Glutamatergic neuron (in vitro differentiated cells): ENCODE measurements at places on chromosomes 16 and 17. TPM values are rescaled to one million over a fixed set of nuclear protein-coding genes. Genes with fewer than 3 reads are reported as not detected.

DNA sequence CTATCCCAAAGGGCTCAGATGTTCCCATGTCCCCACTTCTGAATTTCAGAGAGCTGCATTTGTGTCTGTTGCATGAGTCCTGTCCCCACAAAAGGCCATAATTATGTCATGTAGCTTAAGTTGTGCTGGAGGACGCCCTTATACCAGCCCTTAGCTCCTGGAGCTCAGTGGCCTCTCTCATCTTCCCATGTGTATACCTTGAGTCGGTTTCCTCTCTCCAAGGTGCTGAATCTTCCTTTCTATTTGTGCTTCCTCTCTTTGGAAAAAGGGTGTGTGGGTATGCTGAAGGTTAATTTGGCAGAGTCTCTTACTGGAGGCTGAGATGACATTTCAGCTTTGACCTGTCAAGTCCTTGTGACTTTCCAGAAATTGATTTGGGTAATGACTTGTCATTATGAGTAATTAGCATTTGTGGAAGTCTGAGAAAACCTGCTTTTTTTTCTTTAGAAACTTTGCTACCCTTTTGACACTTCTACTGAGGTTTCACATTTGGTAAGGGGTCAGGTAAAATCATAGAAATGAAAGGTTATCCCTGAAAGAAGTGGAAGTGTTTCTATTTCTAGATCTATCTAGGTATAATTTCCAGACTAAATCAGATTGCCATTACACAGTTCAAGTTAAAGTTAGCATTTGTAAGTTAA is 185.4 kb downstream of the ABCC12 start:
- no peak for DNase-seq

DNA sequence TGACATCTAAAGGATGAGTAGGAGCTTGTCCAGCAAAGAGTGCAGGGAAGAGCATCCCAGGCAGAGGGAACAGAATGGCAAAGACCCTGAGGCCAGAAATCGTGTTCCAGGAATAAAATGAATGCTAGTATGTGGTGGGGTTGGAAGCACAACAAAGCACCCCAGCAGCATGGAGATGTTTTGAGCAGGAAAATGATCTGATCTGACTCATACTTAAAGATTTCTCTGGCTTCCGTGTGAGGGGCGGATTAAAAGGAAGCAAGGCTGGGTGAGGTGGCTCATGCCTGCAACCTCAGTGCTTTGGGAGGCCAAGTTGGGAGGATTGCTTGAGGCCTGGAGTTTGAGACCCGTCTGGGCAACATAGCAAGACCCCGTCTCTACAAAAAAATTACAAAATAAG is 2.3 kb downstream of the SLC5A11 start:
- no peak for DNase-seq

DNA sequence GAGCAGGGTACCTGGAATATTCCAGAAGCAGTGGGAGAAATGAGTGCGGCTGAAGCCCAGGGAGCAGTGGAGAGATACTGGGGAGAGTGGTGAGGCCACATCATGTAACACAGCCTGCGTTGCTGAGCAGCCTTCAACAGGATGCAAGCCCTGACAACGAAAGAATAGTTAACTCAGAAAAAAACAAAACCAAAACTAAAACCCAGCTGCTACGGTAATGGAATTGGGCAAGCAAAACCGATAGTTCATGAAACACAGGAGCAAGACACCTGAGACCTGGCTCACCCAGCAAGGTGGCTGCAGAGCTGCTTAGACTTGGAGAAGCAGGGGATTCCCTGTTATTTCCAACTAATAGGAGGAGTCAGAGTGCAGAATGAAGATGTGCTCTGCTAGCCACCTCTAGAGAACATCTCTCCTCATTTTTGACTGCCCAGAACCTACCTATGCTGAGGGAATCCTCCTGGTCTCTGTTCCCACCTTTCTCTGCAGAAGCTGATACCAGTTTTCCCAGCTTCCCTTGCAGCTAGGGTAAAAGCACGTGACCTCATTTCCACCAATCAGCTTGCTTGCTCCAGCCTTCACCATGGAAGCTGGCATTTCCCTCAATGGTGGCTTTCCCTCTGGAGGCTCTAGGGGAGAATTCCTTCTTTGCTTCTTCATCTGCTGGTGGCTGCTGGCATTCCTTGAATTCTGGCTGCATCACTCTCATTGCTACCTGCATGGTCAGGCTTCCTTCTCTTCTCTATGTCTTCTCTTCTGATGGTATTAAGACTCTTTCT is 59.4 kb upstream of the XYLT1 start:
- DNase-seq, result no peak

Gene KRTAP4-1
- total RNA-seq, result not detected

Gene CPHXL
- total RNA-seq, result not detected

Gene KCNJ12
- 9.6 TPM for total RNA-seq

Gene TAF15
- 180 TPM for total RNA-seq
